ENCODE measurements at places on chromosomes 1 and 21. TPM values are rescaled to one million over a fixed set of nuclear protein-coding genes. Genes with fewer than 3 reads are reported as not detected.

Gene SPATA17
- total RNA-seq = not detected

Gene RGS4
- total RNA-seq = 9.2 TPM

Gene LCE2B
- total RNA-seq = not detected

Gene ZNF593OS
- not detected for total RNA-seq

Gene HSD3B2
- not detected for total RNA-seq

Gene SLC25A34
- total RNA-seq = 1.7 TPM

Gene KIF26B
- total RNA-seq = 1.0 TPM

Gene WNT3A
- not detected for total RNA-seq

Gene ZNF648
- not detected for total RNA-seq

Gene DYNLT4
- total RNA-seq = 0.14 TPM

Gene ATF6
- 65.0 TPM for total RNA-seq

Gene ZSWIM5
- 6.5 TPM for total RNA-seq

Gene CD84
- not detected for total RNA-seq

Gene TMEM69
- total RNA-seq = 11.9 TPM

Gene CD1B
- not detected for total RNA-seq

Gene CRNN
- total RNA-seq = not detected

Gene NTMT2
- not detected for total RNA-seq

Gene ARTN
- total RNA-seq = not detected

Gene RHBDL2
- total RNA-seq = 0.28 TPM

Gene POU2F1
- 5.6 TPM for total RNA-seq

Gene CFHR4
- total RNA-seq = not detected

Gene NECTIN4
- 0.17 TPM for total RNA-seq

Gene CCDC30
- 0.28 TPM for total RNA-seq

Gene KCNK1
- not detected for total RNA-seq

Gene ANGPTL1
- total RNA-seq = not detected

Gene INSRR
- total RNA-seq = not detected

Gene ARV1
- 12.7 TPM for total RNA-seq

Gene ZNF697
- 21.1 TPM for total RNA-seq

Gene OR10Z1
- total RNA-seq = not detected

Gene LRIF1
- total RNA-seq = 13.8 TPM

Gene ZNF692
- 16.5 TPM for total RNA-seq

Gene KANK4
- total RNA-seq = not detected

Gene GNAT2
- total RNA-seq = not detected

Gene IFI44
- total RNA-seq = 9.5 TPM

Gene NHLH1
- total RNA-seq = under 0.01 TPM

Gene CSF3R
- not detected for total RNA-seq

Gene OR2T35
- total RNA-seq = not detected

Gene RIPK4
- 0.09 TPM for total RNA-seq

Gene AIRE
- total RNA-seq = not detected

Gene ANKRD34A
- under 0.01 TPM for total RNA-seq

Gene OR2L2
- total RNA-seq = not detected

Gene COL6A1
- 8.5 TPM for total RNA-seq

Gene RGS16
- total RNA-seq = 1.2 TPM

Gene OR10J1
- not detected for total RNA-seq

Gene GBP3
- 33.6 TPM for total RNA-seq

Gene GJB3
- 0.05 TPM for total RNA-seq
